ENCODE measurements at places on chromosomes 7 and 10.

DNA sequence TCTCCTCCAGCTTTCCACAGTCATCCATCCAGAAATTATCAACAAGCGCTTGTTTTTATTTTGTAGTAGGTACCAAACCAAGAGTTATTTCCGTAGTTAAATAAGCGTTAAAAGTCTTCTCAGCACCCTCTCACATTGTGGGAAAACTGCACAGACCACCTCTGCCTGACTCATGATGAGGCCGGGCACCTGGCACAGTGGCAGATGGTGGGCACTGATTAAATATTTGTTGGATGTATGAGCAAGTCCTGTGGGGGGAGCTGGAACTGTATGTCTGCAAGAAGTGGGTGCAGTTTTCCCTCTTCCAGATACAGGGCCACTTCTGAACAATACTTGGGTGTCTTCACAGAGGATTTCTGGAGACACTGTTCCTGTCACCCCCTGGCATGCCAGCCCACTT lies 5.3 kb upstream of the REPIN1 start:
- no peak for DNase-seq

DNA sequence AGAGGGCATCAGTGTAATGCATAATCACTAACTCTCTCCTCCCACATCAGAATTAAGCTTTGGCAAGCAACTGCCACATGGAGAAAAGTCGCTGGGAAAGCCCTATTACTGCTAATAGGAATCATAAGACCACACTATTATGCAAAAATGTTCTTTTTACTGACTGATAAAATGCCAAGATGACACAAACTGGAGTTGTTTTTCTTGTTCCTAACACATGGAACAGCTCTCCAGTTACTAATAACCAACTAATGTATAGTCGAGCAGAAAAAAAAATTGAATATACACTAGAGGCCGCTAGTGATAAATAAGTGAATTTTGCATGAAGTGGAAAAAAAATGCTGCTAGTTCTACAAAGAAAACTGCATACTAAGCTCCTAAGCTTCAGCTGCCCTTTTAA lies 165.6 kb downstream of the TPK1 start:
- DNase-seq: no peak

GRCh38 chr10:96082748-96083147 lies 39.4 kb downstream of the CCNJ start:
- DNase-seq: no peak

DNA sequence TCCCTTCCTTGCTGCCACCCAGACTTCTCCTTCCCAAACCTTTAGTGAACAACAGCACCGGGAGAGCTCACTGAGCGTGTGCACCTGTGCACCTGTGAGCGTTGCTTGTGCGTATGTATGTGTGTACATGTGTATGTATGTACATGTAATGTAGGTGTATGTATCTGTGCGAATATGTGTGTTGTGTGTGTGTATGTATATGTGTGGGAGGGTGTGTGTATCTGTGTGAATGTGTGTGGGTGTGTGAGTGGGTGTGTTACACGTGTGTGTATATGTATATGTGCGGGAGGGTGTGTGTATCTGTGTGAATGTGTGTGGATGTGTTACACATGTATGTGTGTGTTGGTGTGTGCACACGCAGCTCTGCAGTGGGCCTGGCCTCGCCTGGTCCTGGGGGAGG lies 44.5 kb upstream of the DNAJB6 start:
- no peak for DNase-seq

DNA sequence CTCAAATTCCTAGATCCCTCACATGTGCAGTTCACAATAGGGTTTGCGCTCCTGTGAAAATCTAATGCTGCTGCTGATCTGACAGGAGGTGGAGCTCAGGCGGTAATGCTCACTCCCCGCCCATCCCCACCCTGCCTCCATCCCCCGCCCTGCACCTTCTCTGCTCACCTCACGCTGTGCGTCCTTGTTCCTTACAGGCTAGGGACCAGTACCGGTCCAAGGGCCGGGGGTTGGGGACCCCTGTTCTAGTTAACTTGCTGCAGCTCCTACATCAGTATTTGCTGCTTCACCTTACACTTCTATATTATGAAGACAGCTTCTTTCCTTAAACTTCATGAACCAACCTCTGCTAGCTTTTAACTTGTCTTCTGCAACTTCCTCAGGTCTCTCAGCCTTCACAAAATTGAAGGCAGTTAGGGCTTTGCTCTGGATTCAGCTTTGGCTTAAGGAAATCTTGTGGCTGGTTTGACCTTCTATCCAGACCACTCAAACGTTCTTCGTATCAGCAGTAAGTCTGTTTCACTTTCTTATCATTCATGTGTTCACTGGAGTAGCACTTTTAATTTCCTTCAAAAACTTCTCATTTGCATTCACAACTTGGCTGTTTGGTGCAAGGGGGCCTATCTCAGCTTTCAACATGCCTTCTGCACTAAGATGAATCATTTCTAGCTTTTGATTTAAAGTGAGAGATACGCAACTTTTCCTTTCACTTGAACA lies 1.7 kb upstream of the TNKS2 start:
- DNase-seq: peak; percentile 60

GRCh38 chr10:82680608-82681007 lies 805.6 kb downstream of the NRG3 start:
- no peak for DNase-seq

DNA sequence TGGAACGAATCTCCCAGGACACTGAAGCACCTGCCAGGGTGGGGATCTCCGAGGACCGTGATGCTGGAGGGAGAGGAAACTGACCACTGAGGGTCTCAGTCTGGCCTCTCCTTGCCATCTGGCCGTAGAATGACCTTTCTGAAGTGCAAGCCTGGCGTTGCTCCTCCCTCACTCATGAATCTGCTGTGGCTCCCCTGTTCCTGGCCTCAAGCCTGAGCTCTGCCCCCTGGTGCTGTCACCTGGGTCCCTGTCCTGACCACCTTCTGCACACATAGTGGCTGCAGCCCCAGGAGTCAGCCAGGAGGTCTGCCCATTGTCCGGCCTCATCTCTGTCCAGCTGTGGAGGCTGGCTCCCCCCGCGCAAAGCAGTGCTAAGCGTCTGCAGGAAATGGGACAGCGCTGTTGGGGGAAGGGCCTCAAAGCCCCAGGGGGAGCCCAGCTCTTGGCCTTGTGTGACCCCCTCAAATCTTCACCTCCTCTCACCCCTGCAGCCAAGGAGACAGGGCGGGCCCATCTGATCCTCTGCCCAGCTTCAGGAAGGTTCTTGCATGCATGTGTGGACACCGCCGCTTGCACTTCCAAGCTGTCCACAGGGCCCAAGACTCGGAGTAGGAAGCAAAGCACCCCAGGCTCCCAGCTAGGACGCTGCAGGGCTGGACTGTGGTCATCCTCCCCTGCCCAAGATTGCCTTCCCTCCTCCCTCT lies 65.7 kb downstream of the MYL10 start:
- no peak for DNase-seq

DNA sequence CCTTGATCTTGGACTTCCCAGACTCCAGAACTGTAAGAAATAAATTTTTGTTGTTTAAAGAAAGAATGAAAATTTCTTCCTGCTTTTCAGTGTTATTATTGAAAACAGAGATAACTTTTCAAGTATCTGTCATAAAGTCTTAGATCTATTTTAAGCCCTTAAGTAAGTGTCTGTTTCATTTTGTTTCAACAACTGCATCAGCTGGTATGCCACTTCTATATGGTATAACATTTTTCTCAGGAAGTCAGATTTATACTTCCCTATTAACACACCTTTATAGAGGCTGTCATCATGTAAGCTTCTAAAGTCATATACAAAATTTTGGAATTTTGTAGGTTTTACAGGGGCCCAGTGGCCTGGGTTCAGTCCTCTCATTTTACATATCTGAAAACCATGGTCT lies 24.4 kb downstream of the RALA start:
- DNase-seq: no peak

GRCh38 chr7:12993025-12993424 lies 305.6 kb downstream of the ARL4A start:
- DNase-seq: no peak

DNA sequence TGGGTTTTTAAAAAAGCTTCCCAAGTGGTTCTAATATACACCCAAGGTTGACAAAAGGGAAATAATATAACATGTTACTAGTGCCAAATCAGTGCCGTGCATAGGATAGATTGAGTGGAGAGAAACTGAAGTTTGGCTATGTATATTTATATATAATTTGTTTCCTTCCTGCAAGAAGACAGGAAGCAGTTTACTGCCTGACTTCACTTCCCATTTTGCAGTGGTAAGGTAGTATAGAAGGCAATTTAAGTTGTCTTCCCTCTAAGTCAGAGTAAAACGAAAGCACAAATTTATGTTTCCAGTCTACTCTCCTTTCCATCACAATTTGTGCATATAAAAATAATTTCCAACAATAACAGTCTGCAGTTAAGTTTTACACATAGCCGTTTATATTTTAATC lies 3.4 kb upstream of the HYCC1 start:
- no peak for DNase-seq

- DNase-seq: no peak
Observed at GRCh38 chr7:32256811-32257210, 186.6 kb upstream of the PDE1C start.

GRCh38 chr7:25781704-25782103 lies 370.3 kb upstream of the NFE2L3 start:
- no peak for DNase-seq

DNA sequence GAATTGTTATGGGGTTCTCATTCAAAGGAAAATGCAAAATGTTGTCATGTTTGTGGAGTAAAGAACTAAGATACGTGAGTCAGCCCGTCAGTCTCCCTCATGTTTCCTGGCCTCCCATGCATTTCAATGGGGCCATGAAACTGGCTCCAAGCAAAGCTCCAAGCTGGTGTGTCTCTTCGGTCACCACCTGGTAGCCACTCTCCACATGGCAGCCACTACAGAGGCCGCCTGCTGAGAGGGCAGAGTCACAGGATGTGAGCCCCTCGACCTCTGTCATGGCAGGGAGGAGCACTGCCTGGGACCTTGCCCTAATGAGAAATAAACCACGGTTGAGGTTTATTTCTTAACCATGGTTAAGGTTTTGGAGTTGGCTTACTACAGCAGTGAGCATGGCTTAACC lies 62.6 kb downstream of the AOC1 start:
- DNase-seq: no peak

DNA sequence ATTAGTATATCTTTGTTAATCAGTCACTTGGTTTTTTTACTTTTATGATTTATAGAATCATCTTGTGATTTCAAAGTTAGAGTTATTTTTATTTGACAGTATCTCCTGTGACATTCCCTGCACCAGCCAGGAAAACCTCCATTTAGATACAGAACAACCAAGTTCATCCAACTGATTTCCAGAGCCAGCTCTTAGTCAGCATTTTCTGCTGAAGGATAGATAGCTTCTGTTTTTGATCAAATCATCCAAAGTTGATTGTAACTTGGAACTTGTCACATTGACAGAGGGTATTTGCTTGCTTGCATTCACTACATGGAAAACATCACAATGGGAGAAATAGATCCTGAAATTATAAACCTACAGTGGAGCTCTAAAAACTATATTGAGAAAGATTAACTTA lies 122.6 kb downstream of the PON1 start:
- DNase-seq: no peak

DNA sequence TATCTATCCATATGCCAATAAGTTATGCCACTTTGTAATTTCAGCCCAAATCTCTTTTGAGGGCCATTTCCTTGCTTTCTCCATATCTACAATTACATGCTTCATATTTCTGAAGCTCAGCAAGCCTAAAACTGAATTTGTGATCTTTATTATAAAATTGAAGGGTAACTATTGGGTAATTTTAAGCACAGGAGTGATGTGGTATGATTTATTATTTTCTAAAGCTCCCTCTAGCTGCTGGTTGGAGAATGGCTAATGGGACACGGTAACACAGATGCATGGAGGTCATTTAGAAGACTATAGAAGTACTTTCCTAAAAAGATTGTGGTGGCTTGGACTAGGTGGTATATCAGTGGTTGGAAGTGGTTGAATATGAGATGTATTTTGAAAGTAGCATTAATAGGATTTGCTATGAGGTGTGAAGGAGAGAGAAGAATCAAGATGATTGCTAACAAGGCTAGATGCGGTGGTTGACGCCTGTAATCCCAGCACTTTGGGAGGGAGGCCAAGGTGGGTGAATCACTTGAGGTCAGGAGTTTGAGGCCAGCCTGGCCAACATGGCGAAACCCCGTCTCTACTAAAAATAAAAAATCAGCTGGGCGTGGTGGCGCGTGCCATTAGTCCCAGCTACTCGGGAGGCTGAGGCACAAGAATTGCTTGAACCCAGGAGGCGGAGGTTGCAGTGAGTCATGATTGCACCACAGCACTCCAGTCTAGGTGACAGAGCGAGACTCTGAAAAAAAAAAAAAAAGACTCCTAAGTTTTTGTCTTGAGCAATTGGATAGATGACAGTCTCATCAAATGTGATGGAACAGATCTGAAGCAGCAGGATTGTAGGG lies 13.9 kb downstream of the KLHDC10 start:
- DNase-seq: peak; percentile 28

- peak; percentile 39 for DNase-seq
Observed at GRCh38 chr7:77327932-77328628, 88.1 kb downstream of the GSAP start.

GRCh38 chr10:51319173-51319435 lies 244.8 kb downstream of the PRKG1 start:
- no peak for DNase-seq

DNA sequence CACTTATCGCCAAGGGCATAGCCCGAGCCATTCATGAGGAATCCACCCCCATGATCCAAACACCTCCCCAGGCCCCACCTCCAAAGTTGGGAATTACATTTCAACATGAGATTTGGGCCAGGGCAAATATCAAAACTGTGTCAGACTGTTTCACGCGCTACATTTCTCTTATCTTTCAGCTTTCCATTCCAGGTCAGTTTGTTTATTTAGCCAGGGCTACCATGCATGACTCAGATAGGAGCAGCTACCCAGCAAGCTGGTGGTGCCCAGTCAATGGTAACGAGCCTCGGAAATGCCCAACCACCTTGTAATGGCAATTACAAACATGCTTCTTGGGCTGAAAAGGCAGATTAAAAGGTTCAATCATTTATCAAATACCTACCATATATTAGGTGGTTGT lies 43.6 kb upstream of the BAMBI start:
- DNase-seq: no peak

DNA sequence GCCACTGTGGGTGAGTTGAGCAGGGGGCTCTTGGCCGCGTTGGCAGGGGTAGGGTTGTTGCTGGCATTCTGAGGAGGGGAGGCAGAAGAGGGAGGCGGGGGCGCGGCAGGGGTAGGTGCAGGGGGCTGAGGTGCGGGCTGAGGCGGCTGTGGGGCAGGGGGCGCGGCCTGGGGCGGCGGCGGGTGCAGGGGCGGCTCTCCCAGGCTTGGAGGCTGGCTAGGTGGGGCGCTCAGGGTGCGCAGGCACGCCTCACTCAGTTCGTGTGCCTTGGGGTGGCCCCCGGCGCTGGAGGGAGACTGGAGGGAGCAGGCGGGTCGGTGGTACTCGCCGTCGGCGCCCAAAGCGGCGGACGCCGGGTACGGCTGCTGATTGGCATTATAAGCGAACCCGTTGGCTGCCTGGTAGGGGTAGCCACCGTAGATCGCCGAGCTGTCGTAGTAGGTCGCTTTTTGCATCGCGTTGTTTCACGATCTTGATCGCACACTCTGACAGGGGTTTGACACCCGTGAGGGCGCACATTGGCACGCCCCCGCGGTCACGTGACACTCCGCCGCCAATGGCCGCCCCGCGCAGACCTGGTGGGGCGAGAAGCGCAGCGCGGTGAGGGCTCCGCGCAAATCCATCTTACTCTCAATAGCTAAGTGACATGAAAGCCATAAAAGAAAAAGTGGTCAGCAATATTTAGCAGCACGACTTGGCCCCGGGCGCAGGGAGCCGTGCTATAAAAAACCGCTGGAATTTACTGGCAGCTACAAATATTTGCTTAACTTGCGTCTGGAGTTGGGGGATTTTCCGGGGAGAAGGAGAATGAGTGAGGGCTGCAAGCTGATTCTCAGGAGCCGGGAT lies 7.9 kb upstream of the HOXA2 start:
- no peak for DNase-seq

- no peak for DNase-seq
Observed at GRCh38 chr7:121544726-121545125, 148.6 kb upstream of the FAM3C start.

- DNase-seq: no peak
Observed at GRCh38 chr10:83983578-83984255, 155.6 kb upstream of the GHITM start.

Data from CD4-positive, alpha-beta T cell treated with Interleukin-17A for 1 hour (primary cell).